ENCODE measurements at places on chromosomes 16 and 17. TPM values are rescaled to one million over a fixed set of nuclear protein-coding genes. Genes with fewer than 3 reads are reported as not detected.

DNA sequence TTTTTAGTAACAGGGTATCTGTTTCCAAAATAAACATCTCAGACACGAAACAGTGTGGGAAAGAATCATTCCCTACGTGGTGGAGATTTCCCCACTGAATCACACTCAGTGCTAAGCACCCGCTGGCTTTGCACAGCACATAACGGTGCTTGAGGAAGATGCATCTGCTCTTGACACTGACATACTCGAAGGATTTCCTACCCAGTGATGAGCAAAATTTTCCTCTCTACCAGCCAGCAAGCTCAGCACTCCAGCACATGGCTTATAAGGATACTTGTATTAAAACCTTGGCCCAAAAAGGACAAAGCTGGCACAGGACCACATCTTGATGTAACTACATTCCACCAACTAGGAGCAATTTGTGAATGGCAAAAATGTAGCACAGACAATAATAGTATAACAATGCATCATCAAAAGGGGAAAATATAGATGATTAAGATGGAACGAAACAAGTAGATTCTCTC is 59.0 kb downstream of the ANKFY1 start:
- no peak for DNase-seq
- peaks cover 22% of the 10 kb centered on the region for H3K4me1 ChIP-seq
- peaks cover 18% of the 10 kb centered on the region for H3K27me3 ChIP-seq
- peaks cover 97% of the 10 kb centered on the region for H3K36me3 ChIP-seq
- no peak overlapping the region for H3K27ac ChIP-seq

- no peak for DNase-seq
- no peak overlapping the region for H3K4me3 ChIP-seq
- H3K36me3 ChIP-seq: no peaks in the 10 kb centered on the region
- H3K4me1 ChIP-seq: no peaks in the 10 kb centered on the region
Measured at GRCh38 chr17:39794249-39794970, 56.7 kb downstream of the GRB7 start.

Gene TMC5
- not detected for polyA plus RNA-seq

DNA sequence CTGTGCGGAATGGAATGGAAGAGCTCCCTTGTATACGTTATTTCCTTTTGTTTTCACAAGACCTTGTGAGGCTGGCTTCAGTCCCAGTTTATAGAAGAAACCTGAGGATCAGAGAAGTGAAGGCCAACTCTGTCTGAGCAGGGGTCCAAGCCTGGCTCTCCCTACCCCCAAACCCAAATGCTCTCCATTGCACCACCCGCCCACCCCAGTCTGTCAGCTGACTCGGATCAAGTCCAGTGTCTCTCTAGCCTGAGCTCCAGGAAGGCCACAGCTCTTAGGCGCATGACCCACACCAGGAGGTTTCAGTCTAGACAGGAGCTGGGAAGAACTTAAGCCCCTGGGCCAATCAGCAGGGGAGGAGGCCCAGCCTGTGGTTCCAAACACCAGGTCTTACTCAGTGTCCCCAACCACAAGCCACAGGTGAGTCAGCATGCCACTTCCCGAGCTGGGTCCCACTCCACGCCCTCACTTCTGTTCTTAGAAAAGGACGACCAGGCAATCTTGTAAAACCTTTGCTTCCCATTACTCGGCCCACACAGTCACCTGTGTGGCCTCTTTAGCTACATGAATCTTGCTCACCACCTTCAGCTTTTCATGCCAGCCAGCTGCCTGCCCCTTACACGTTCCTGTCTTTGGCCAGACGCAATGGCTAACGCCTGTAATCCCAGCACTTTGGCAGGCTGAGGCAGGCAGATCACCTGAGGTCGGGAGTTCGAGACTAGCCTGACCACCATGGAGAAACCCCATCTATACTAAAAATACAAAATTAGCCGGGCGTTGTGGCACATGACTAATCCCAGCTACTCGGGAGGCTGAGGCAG is 27.8 kb downstream of the TK2 start:
- H3K36me3 ChIP-seq: no peaks in the 10 kb centered on the region
- peak; percentile 84 for DNase-seq
- H3K27me3 ChIP-seq: no peaks in the 10 kb centered on the region
- peak overlapping the region; percentile 54 for H3K4me3 ChIP-seq

- H3K27ac ChIP-seq: no peak overlapping the region
- H3K36me3 ChIP-seq: no peaks in the 10 kb centered on the region
- no peak for DNase-seq
- H3K4me3 ChIP-seq: no peak overlapping the region
Measured at GRCh38 chr16:89049484-89050118, 44.1 kb upstream of the ACSF3 start.

GRCh38 chr16:11091021-11091785 is 146.8 kb downstream of the CLEC16A start:
- H3K27ac ChIP-seq: no peak overlapping the region
- peaks cover 17% of the 10 kb centered on the region for H3K4me1 ChIP-seq
- H3K36me3 ChIP-seq: peaks cover 51% of the 10 kb centered on the region
- H3K27me3 ChIP-seq: no peaks in the 10 kb centered on the region

DNA sequence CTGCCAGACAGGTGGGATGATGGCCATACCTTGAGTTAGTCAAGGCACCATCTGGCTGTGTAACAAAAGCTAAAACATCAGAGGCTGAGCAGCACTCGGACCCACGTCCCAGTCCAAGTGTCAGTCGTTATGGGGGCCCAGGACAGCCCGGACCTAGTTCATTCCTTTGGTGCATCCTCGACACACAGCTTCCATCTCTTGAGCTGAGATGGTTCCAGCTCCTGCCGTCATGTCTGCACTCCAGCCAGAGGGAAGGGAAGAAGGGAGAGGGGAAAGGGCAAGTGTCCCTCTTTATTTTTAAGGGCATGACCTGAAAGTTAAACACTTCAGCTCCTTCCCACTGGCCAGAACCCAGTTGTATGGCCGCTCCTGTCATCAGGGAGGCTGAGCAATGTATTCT is 218.0 kb downstream of the SEC14L1 start:
- peaks cover 8% of the 10 kb centered on the region for H3K4me1 ChIP-seq
- H3K27ac ChIP-seq: no peak overlapping the region
- no peaks in the 10 kb centered on the region for H3K36me3 ChIP-seq
- no peak for DNase-seq

Gene CETP
- polyA plus RNA-seq: 2.1 TPM

Gene TMC8
- polyA plus RNA-seq: 15.1 TPM

Gene RNF222
- not detected for polyA plus RNA-seq

DNA sequence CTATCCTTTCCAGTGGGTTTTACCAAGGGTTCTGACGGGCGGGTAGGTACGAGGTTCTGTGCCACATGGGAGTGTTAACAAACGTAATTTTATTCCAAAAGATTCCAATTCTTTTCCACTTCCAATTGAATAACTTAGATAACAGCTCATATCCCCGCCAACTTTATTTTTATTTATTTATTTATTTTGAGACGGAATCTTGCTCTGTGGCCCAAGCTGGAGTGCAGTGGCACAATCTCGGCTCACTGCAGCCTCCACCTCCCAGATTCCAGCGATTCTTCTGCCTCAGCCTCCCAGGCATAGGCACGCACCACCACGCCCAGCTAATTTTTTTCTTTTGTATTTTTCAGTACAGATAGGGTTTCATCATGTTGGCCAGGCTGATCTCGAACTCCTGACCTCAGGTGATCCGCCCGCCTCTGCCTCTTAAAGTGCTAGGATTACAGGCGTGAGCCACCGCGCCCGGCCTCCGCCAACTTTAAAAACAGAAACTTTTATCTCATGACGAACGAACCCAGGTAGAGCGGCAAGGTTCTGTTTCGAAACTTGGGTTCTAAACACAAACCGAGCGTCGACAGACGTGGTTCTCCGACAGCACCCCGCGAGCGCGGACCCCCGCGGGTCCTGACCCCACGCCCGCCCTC is 613 bp downstream of the ECI1 start:
- H3K4me3 ChIP-seq: peak overlapping the region; percentile 62
- peaks cover 19% of the 10 kb centered on the region for H3K4me1 ChIP-seq
- H3K36me3 ChIP-seq: peaks cover 38% of the 10 kb centered on the region
- peak overlapping the region; percentile 75 for H3K27ac ChIP-seq
